ENCODE measurements at places on chromosomes 7 and 10. TPM values are rescaled to one million over a fixed set of nuclear protein-coding genes. Genes with fewer than 3 reads are reported as not detected.

RAPGEF5 gene
- 1.8 TPM for total RNA-seq

DDIT4 gene
- total RNA-seq: 494 TPM

MTPN gene
- total RNA-seq: 126 TPM

RFC2 gene
- 21.4 TPM for total RNA-seq

OPN4 gene
- not detected for total RNA-seq

C10orf90 gene
- total RNA-seq: not detected

OPALIN gene
- total RNA-seq: not detected

MKX gene
- 0.26 TPM for total RNA-seq

CD36 gene
- 10.8 TPM for total RNA-seq

PANK1 gene
- 5.3 TPM for total RNA-seq

TRAPPC14 gene
- 4.2 TPM for total RNA-seq

CALML3 gene
- not detected for total RNA-seq

SLC13A4 gene
- not detected for total RNA-seq

TAS2R5 gene
- total RNA-seq: 0.39 TPM

STEAP1B gene
- total RNA-seq: 4.4 TPM

GPR146 gene
- total RNA-seq: 3.7 TPM

SEMA3D gene
- 1.6 TPM for total RNA-seq

TUBAL3 gene
- total RNA-seq: not detected

TUBB8 gene
- total RNA-seq: not detected

TOMM7 gene
- total RNA-seq: 178 TPM

C10orf62 gene
- not detected for total RNA-seq

CDC14C gene
- total RNA-seq: not detected

NUTM2E gene
- total RNA-seq: 0.13 TPM

Measured in epithelial cell of alveolus of lung (primary cell).